ENCODE measurements at places on chromosomes 2 and 18.

DNA sequence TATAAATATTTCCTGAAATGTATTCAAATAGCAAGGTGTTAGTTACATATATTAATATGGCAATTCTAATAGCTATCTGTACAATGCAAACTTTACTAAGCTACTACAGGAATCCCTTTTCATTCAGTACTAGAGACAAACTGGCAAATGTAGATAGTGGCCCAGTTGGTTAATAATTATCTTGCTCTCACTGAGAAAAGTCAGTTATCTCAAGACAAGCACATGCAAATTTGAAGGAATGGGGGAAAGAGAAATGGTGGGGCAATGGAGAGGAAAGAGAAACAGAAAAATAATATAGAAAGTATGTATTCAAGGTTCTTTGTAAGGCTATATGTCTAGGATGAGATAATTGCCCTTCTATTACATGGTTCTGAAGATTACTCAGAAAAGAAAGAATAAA, 280.0 kb downstream of the FIGN start:
- no peak for DNase-seq

- DNase-seq = no peak
Observed at GRCh38 chr2:163302141-163302540, 433.7 kb downstream of the FIGN start.

DNA sequence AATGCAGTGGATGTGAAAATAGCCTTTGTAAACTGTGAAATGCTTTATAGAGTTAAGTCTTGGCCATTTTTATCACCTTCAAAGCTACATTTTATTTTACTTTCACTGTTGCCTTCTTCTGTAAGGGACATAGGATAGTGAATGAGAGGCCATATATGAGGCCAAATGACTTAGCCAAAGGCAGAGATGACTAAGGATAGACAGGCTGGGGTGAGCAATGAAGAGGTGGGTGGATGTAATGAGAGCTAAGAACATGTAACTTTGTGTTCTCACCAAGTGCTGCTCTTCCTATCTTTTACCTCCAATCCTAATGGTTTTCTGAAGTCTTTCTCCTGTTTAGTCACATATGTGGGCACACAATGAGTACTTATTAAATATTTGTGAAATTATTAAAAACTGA, 101.9 kb downstream of the MBD5 start:
- no peak for DNase-seq

GRCh38 chr2:47357483-47357882, 45.5 kb upstream of the MSH2 start:
- no peak for DNase-seq

GRCh38 chr18:48656582-48656981, 117.8 kb downstream of the CTIF start:
- no peak for DNase-seq

Data from T-cell (primary cell).